ENCODE measurements at places on chromosomes 2 and 18.
A peak's percentile ranks its signal among the peaks of the same experiment; 100 is the strongest.

- no peak for DNase-seq
Observed at GRCh38 chr2:189024901-189025618, 50.9 kb downstream of the COL3A1 start.

GRCh38 chr2:86809481-86810121 lies 18.9 kb upstream of the CD8A start:
- no peak for DNase-seq

- DNase-seq: peak; percentile 10
Observed at GRCh38 chr2:202408546-202409140, 32.5 kb downstream of the BMPR2 start.

GRCh38 chr2:54838585-54839035 lies 115.1 kb downstream of the EML6 start:
- DNase-seq: peak; percentile 28

DNA sequence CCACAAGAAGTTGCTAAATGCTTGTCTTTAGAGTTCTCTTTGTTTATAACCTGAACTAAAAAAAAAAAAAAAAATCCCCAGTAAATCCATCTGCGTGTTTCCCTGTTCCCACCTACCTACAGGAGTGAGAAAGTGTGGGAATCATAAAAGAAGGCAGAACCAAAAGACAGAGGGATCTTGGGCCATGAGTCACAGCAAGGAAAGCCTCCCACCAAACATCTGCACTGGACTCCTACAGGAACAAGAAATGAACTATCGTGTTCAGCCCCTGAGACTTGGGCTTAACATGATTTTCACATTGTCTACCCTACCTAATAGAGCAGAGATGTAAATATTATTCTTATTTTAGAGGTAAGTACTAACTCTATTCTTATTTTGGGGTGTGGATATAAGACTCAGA lies 1761.2 kb upstream of the CELF4 start:
- DNase-seq: no peak

GRCh38 chr2:111618978-111619902 lies 264.8 kb downstream of the ANAPC1 start:
- no peak for DNase-seq

DNA sequence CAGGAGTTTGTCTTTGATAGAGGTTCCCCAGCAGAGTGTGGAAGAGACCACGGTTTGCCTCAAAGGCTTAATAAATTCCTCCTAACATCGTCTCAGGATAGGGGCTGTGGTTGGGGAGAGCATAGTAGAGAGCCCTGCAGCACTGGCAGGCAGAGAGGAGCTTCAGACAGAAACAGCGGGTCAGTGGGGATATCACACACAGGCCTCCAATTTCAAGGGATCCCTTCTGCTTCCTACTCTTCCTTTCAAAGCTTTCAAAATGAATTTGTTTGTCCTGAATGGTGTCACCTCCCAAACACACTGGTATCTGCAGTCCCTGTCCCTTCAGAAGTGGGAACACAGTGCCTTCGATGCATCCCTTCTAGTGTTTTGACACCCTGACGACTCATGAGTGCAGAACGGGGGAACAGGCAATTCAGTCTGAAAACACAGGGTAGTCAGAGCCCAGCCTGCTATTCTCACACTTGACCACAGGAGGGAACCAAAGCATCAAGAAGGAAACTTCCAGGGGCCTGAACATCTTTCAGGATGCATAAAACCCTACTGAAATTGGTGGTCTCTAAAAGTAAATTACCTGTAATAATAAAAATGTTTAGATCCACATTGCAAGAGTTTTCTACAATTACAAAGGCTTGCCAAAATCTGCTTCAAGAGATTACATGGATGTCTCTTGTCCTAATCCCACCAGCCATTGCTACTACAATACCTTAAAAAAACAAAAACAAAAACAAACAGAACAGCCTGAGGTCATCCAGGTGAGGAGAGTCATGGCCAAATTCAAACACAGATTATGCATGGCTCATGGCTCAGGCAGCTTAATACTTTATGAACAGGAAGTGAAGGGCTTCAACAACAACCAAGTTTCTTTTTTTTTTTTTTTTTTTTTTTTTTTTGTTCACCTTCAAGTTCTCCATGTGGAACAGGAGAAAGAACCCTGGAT lies 49.8 kb downstream of the SLC14A2 start:
- DNase-seq: no peak

GRCh38 chr2:163771596-163771995 lies 35.8 kb upstream of the FIGN start:
- DNase-seq: no peak

DNA sequence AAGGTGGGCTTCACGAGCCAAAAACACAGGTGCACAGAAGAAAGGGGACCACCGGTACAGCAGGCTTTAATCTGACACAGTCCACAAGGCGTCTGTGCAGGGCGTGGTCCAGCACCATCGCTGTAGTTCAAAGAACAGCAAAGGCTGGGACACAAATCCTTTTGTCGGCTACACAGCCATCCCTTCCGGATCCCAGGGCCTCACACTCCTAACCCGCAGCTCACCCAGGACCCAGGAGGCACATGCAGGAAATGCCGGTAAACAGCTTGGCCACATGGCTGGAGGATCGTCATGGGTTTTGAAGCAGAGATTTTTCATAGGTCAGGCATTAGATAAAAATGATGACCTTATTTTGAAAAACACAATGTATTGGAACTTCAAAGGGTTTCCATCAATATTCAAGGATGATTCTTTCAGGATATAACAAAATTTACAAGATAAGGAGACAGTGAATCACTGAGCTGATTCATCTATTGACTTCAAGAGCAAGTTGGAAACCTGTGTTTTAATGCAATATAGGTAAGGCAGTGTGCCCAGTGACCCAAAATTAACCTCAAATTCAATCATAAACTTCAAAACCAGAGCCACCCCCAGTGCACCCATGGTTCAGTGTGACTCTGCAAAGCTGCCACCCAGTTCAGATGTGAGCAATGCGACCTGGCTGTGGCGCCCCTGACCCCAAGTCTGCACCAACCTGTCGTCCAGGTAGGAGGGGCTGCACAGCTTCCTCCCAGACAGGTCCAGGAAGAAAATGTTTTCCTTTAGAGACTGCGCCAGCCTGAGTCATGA lies 74.4 kb downstream of the TMEM18 start:
- no peak for DNase-seq

DNA sequence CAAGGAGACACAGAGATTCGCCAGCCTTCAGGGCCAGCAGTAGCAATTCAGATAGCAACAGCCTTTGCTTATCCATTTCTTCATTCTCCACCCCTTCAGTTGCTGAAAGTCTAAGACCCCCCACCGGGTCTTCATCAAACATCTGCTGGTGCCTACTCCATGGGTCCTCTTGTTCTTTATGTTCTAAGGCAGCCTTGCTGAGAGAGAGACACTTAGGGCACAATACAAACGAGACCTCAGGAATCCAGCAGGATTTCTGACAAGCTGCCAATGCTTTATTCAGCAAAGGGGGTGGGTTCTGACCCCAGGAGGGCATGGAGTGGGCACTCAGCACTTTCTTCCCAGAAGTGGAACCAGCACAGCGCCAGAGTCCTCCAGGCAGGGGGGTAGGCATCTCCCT lies 36.2 kb upstream of the CNGA3 start:
- DNase-seq: no peak

DNA sequence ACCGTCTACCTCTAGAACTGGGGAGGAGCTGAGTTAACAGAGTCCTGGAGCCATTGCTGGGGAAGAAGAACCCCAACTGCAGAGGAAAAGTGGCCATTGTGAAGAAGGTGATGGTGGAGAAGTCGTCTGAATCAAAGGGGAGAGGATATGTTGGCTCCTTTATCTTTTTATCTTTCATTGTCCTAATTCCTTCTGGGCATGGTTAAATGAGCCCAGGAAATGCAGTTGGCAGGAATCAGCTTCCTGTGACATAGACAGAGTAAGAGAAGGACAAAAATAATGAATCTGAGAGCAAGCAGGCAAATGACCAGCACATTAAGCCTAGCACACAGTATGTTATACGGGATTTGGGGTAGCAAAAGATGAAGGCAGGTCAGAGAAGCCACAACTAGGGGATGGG lies 16.0 kb upstream of the ACTR3 start:
- DNase-seq: no peak

DNA sequence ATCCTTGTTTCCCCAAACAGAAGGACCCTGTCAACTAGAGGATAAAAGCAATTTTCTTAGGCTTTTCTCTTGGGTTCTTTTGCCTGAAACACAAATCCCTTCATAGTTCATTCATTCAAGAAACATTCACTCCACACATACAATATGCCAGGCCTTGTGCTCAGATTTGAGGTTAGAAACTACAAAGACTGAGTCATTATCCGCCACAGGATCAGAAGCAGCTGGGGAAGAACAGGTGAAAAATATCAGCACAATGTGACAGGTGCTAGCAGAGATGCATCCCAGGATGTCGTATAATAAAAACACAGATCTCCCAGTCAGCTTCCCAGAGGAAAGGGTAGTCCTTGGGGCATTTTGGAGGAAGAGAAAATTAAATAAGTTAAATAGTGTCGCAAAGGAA lies 172.4 kb downstream of the LRATD1 start:
- DNase-seq: no peak

DNA sequence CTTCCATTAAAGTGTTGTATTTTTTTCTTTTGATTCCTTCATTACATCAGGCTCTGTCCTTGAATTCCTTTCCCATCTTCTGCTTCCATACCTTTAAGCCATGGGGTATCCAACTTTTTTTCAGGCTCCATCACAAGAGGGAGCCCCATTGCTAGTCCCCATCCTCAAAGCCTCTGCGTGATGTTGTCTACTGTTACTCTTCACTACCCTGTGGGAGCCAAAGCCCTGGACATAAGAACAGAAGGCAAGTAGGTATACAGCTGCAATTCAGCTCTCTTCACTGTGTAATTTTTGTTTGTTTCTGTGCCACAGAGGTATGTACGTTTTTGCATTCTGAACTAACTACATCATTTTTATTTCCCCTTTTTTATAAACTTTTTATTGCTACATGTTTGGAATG lies 36.6 kb upstream of the CCNYL1 start:
- DNase-seq: no peak

GRCh38 chr2:181853696-181854095 lies 37.8 kb upstream of the ITPRID2 start:
- no peak for DNase-seq

GRCh38 chr18:10139783-10140410 lies 226.1 kb downstream of the VAPA start:
- DNase-seq: peak; percentile 28

DNA sequence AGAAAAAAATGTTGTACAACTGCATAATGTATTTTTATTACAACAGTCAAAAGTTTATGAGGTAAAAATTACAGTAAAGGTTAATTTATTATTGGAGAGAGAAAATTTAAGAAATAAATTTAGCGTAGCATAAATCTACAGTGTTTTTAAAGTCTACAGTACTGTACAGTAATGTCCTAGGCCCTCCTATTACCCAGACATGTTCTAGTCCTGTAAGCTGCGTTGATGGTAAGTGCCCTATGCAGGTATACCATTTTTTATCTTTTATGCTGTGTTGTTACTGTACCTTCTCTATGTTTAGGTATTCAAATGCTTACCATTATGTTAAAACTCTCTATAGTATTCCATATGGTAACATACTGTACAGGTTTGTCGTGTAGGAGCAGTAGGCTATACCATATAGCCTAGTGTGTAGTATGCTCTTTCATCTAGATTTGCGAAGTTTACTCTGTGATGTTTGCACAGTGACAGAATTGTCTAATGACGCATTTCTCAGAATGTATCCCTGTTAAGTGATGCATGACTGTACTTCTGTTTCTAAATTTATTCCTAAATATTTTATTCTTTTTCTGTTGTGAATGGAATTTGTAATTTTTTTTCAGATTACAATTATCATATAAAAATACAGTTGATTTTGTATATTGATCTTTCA lies 24.5 kb downstream of the ABI2 start:
- no peak for DNase-seq

DNA sequence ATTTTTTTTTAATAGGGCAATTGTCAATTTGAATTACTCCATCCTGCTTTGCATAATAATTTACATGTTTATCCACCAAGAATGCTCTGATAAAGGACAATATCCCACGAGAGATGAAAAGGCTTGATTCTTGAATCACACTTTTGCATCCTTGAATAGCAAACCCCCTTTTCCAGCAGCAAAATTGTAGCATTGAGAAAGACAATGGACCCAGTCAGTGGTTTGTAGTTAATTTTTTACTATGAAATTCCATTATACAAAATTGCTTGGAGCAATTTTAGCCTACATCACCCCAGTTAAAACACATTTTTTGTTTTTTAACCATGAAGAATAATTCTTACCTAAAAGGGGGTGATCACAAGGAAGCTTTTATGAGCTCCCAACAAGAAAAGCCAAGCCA lies 255.1 kb downstream of the RND3 start:
- no peak for DNase-seq

DNA sequence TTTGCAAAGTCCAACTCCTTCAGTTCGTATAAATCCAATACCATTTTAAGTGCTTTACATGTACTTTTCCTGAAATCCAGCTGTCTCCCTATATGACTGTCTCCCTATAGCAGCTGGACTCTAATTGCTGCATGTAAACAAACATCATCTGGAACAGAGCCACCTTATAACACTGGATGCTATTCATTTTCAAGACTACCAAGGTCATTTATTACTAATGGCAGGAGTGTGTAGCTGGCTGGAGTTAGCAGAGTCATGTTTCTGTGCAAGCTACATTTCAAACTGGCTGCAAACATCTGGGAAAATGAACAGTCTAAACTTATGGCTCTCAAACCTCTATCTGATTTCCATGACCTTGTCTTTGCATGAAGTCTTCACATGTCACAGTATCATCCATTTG lies 575.2 kb downstream of the PIK3C3 start:
- DNase-seq: no peak

DNA sequence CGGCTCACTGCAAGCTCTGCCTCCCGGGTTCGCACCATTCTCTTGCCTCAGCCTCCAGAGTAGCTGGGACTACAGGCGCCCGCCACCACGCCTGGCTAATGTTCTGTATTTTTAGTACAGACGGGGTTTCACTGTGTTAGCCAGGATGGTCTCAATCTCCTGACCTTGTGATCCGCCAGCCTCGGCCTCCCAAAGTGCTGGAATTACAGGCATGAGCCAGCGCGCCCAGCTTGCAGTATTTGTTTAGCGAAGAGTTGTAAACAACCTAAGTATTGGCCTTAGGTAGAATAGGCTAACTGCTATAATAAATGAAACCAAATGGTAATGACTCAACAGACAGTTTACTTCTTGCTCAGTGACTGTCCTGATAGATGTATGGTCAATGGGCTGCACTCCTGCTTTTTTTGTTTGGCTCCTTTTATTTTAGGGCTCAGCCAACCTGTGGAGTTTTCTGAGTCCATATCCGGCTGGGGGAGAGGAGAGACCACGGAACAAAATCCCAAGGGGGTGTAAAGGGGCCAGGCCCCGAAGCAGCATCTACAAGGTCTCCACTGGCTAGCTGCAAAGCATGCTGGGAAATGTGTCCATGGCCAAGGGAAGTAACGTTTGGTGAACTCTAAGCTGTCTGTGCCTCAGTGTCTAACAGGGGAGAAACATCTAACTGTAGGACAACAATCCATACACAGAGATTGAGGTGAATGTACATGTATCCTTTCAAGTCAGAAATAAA lies 841.0 kb upstream of the ID2 start:
- DNase-seq: no peak

GRCh38 chr2:200795028-200795440 lies 16.7 kb upstream of the BZW1 start:
- no peak for DNase-seq
